Epithelial cell of prostate (primary cell): ENCODE measurements at places on chromosomes 4 and X.

- no peak for DNase-seq
These were observed 954.4 kb downstream of the FAT4 start for GRCh38 chr4:126269106-126269505.

- no peak for DNase-seq
These were observed 208.6 kb downstream of the VEGFC start for GRCh38 chr4:176584031-176584606.

DNA sequence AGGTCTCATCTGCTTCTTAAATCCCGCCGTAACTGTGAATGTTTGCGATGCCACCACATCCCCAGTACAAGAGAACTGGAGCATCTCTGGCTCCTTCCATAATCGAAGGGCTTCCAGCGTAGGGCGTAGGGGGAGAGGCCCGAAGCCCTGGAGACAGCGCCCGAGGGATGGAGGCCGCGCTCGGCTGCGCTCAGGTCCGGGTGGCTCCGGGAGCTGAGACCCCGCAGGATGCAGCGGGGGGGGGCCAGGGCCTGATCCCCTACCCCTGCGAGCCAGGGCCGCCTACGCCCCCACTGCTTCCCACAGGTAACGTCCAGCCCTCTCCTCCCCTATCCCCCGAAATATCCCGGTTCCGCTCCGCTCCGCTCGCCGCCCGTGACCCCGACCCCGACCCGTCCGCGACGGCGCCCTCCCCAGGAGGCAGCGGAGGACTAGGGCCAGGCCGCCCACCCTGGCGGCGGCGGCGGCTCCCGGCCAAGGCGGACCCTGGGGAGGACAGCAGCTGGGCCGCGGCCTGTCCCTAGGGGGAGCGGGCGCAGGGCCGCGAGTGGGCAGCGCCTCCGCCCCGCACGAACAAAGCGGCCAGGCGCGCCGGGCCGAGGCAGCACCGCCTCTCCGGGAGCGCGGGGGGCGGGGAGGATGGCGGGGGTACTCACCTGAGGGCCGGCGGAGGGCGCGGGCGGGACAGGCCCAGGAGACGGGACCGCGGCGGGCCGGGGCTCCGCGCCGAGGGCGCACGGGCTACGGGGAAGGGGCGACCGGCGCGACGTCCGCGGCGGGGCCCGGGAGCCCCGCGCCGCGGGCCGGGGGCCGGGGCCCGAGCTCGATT lies 723 bp downstream of the WDFY3 start:
- no peak for DNase-seq

- no peak for DNase-seq
These were observed at the start of gene ACE2 for GRCh38 chrX:15600745-15601144. Gene ACE2, minus strand, starts transcription at chrX:15600960. Its CDS starts 49 bp downstream, at chrX:15600911.

DNA sequence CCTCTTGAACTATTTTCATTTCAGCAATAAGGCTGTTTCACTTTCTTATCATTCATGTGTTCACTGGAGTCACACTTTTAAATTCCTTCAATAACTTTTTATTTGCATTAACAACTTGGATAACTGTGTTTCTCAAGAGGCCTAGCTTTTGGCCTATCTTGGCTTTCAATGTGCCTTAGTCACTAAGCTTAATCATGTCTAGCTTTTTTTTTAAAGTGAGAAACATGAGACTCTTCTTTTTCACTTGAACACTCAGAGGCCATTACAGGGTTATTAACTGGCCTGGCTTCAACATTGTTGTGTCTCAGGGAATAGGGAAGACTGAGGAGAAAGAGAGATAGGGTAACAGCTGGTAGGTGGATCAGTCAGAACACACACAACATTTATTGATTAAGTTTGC lies 64.0 kb upstream of the VCX2 start:
- DNase-seq: no peak

DNA sequence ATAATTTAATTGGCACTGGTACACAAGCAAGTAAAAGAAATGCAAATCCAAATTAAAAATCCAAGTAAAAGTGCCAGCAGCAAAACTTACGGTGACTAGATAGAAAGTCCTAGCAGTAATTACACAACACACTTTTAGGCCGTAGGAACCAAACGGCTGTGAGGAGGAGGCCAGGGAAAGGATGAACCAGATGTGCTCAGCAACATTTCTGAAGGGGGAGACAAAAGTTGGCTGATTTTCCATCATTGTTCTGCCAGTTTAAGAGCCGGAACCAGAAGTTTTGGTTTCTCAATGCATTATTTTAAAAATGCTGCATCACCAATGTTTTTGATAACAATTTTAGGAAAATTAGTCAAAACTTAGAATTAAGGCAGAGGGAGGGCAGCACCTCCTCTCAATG lies 68.7 kb upstream of the ENPP6 start:
- no peak for DNase-seq

GRCh38 chr4:94160774-94161173 lies 46.9 kb upstream of the SMARCAD1 start:
- DNase-seq: no peak

GRCh38 chr4:147683188-147683591 lies 773 bp downstream of the PRMT9 start:
- DNase-seq: no peak

- no peak for DNase-seq
These were observed 27.7 kb downstream of the UTP14A start for GRCh38 chrX:129933700-129934099.
